Activated CD8-positive, alpha-beta memory T cell treated with anti-CD3 and anti-CD28 coated beads for 24 hours (primary cell): ENCODE measurements at places on chromosomes 3 and 15.

GRCh38 chr15:48541341-48542278 lies 103.9 kb downstream of the FBN1 start:
- DNase-seq: no peak

- DNase-seq: peak; percentile 85
Observed at GRCh38 chr15:70480196-70480856, 283.0 kb downstream of the UACA start.

DNA sequence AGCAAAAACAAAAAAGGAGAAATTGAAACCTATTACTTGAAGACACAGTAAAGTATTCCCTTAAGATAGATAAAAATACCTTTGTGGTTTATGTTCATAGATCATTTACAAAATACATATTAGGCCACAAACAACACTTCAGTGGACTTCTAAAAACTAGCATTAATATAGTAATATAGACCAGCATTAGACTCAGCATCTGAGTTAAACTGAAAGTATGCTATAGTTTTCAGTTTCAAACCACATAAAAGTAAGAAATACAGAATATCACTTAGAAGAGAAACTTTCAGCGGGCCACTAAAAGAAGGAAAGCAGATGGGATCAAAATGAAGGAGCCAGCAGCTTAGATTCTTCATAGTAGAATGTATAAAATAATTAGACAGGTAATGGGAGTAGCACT lies 86.6 kb downstream of the MSL2 start:
- DNase-seq: no peak

DNA sequence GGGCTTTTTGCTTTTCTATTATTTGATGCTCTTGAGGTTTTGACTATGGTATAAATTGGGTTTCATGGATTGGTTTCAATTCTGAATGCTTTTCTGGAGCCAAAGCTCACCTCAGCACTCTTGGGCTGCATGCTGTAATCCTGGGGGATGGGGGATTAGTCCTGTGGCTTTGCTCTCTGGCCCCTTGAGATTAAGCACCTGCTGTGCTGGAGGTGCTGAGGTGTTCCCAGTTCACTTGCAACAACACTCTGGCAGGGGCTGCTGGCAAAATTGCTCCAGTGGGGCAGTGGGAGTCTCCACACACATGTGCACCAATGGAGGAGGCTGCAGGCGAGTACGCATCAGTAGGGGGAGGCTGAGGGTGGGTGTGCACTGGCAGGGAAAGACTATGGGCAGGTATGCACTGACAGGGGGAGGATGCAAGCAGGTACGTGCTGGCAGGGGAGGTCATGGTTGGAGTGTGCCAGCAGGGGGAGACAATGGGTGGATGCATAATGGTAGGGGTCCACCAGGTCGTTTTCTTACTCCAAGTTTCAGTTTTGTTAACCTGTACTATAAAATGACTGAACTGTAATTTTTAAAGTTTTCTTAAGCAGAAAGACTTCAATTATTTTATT lies 489.2 kb downstream of the FGF12 start:
- DNase-seq: no peak

DNA sequence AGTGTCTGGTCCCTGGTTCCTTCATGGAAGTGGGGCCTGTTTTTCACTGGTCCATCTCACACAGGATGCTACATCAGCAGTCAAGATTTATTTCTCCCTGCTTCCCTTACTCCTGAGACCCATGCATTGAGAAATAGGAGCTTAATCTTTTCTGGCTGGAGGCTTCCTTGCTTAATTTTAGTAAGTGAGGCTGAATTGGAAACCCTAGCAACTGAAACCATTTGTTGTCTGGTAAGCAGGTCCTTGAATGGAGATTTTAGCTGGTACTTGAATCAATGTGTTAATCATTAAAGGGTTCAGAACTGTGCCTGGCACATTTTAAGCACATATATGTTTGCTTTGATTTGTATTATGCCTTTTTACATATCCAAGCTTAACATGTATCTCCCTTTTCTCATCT lies 20.2 kb upstream of the MEF2A start:
- DNase-seq: no peak

GRCh38 chr3:69536306-69537020 lies 150.6 kb upstream of the FRMD4B start:
- DNase-seq: no peak

DNA sequence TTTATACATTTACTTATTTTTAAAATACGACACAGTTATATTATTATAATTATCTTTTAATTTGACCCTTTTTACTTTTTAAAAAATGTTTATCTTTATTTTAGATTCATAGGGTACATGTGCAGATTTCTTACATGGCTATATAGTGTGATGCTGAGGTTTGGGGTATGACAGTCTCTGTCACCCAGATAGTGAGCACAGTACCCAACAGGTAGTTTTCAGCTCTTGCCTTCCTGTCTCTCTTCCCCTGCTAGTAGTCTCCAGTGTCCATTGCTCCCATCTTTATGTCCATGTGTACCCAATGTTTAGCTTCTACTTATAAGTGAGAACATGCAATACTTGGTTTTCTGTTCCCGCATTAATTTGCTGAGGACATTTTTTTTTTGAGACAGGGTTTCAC lies 21.8 kb upstream of the KCNMB2 start:
- DNase-seq: no peak

- no peak for DNase-seq
Observed at GRCh38 chr15:38707802-38708671, 143.4 kb upstream of the RASGRP1 start.

DNA sequence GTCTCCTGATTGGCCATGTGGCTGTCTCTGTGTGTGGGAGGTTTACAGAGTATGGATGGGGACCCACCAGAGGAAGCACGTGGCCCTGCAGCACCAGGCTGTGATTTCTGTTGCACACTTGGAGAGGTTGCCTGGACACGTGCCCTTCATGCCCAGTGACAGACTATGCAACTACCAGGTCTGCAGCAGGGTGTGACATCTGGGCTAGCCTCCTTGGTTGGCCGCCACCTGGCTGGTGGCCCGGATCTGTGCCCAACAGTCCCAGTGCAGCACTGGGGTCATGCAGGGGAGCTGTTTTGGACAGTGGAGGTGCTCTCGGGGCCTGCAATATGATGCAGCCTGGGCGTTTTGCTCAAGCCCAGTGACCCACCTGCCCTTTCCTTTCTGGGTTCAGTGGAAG lies 212.5 kb downstream of the UBE3A start:
- no peak for DNase-seq
